Left hindlimb (tissue), 1 donor: ENCODE measurements at places on chromosomes 16 and 17.

DNA sequence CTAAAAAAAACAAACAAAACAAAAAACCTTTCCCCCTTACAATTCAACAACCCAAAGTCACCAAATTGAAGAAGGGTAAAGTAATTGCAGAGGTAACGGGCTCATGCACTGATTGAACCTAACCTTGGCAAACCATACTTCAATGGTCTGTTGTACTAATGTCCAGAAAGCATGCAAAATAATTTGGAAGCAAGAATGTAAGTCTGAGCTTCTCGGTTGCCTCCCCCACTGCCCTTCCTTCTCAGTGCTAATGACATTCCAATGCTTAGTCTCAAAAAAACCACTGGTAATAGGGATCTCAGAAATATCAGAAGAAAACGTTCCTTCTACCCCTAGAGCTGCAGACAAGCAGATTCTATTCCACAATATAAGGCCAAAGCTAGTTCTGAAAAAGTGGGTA is 15.8 kb downstream of the KRABD2 start:
- DNase-seq = no peak

GRCh38 chr16:2883458-2883908 is 468 bp downstream of the FLYWCH2 start:
- no peak for DNase-seq

DNA sequence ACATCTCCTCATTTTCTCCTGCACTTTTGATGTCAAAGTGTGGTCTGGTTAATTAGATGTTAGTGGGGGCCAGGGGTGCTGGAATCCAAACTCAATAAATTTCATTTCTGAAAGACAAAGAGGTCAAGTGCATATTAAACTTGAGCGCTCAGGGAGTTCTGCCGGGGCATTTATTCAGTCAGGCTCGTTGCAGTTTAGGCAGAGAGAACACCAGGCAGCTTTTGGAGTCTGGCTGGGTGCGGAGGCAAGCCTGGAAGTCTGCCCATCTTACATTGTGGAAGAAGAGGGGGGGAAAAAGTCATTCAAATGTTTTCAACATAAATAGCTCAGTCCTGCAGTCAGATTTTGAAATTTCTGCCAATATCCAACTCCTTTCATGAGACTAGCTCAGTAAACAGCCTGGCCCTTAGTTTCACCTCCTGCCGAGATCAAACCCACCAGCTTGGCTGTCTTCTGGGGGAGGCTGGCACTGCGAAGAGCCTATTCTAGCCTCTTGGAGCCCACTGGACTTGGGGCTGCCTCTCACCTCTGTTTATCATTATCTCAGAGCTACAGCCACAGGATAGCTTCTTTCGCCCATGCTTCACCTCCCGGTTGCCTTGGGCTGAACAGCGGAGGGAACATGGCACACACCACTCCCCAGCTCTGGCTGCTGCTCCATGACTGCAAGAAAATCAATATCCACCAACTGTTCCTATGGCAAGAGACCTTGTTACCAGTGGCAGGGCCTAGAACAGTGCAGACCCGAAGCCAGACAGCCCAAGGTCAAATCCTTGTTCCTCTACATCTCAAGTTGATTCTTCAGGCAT is 177.4 kb upstream of the CDH5 start:
- peak; percentile 64 for DNase-seq

DNA sequence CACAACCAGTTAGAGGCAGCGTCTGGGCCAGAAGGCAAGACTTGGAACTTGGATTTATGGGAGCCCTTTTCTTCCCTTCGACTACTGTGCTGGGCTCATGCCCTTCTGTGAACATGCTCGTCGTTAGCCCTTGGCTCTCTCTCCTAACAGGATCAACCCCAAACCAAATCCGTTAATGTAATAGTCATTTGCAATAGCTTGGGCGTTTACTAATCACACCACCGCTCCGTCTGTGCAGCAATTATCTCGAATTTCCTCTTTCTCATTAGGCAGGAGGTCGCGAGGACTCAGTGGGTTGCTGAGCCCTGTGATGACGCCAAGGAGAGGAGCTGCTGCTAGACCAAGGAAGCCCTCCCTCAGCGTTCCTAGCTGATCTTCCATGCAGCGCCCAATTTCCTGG is 114.7 kb downstream of the ENGASE start:
- DNase-seq = no peak

DNA sequence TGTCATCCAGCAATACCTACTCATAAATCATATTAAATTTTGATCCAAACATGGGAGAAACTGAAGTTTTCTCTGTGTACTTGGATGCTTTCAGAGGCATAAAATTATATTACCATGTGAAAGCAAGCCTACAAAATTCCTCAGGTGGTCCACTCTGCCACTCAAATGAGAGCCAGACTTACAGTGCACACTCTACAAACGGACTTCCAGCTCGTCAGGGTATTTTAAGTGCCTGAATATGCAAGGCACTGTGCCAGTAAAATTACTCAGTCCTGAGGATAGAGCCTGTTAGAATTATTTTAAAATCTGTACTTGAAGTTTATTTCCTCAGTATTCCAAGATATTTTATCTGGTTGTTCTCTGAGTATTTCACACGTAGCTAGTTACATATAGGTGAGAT is 54.5 kb downstream of the TENT4B start:
- DNase-seq = no peak

- no peak for DNase-seq
Observed at GRCh38 chr17:75111777-75112335, 2.1 kb downstream of the ARMC7 start.

DNA sequence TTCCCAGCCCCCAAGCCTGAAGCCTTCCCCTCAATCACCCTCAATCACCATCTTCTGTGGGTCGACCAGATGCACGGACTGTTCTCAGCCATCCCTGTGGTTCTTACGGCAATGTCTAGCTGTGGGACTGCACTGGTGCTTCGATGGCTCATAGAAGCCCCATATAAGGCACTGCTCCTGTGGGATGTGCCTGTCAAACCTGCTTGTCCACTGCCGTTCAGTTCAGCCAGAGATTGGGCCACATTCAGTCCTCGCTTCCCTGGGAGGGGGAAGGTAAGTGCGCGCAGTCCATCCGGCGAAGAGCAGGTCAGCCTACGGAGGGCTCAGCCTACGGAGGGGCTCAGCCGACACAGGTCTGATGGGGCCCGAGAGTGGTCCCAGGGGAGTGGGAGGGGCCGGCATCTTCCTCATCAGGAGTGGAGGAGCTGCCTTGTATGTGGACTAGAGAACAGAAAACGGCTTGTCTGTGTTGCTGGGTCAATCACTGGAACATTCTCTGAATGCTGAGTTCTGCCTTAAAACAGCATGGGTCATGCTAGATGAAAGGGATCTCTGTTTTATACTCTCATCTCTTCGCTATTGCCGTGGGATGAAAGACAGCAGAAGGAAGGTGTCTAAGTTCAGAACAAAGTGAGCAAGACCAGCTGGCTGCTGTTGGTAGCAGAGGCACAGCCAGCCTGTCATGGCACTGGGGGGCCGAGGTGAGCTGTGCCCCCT is at the start of gene CARD14:
Gene CARD14 (plus strand): TSS at position 247 of the 717 bp plus-strand sequence. CDS start 11,409 bp downstream, outside the sequence.
- no peak for DNase-seq

DNA sequence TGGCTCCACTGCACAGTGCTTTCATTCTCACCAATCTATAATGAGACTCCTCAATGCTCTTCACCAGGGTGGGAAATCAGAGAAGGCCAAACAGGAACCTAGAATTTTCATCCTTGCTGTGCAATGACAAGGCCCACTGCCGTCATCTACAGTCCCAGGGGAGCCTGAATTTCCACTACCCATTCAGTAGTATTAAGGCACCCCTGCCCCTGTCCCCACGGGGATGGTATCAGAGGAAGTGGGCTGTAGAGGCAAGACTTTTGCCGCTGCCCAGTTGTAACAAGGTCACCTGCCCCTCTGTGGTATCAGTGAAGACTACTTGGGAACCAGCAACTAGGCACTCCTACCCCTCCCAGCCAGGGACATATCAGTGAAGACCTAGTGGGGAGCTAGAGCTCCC is 104.5 kb downstream of the C16orf78 start:
- no peak for DNase-seq

DNA sequence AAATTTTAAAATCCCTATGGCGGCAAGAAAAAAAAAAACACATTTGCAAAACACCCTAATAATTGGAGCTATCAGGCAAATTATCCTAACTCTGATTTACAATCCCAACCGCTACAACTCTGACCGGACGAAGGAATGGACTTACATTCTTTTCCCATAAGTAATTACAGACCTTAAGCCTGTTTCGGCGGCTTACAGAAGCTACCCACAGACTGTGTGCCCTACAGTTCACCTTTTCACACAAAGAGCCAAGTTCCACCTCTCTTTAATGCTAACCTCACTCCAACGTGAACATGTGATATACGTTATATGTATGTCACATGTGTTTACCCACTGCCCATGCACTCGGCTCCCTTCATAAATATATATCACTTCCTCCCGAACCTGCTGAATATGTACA is 8.7 kb upstream of the MEAK7 start:
- no peak for DNase-seq

GRCh38 chr16:38941-39892 is 14.2 kb downstream of the POLR3K start:
- no peak for DNase-seq

DNA sequence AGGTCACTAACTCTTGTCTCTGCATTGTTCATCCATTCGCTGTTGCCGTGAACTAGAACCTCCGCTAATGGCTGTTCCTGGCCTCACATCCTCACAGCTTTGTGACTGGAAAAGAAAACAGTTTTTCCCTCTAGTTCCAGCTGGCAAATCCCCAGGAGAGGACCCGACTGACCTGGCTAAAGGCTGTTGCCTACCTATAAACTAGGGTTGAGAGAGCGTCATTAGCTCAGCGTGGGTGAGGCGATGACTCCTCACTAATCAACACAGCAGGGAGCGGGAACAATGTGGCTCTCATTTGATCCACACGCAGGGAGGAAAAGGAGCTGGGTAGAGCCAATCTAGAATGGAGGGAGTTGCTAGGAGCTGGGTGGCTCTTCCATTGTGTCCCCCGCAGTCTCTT is 282.1 kb upstream of the IRX5 start:
- DNase-seq = no peak

GRCh38 chr16:69293401-69293800 is 17.7 kb upstream of the VPS4A start:
- DNase-seq = no peak

GRCh38 chr16:81588326-81589081 is 143.9 kb downstream of the CMIP start:
- DNase-seq = no peak

DNA sequence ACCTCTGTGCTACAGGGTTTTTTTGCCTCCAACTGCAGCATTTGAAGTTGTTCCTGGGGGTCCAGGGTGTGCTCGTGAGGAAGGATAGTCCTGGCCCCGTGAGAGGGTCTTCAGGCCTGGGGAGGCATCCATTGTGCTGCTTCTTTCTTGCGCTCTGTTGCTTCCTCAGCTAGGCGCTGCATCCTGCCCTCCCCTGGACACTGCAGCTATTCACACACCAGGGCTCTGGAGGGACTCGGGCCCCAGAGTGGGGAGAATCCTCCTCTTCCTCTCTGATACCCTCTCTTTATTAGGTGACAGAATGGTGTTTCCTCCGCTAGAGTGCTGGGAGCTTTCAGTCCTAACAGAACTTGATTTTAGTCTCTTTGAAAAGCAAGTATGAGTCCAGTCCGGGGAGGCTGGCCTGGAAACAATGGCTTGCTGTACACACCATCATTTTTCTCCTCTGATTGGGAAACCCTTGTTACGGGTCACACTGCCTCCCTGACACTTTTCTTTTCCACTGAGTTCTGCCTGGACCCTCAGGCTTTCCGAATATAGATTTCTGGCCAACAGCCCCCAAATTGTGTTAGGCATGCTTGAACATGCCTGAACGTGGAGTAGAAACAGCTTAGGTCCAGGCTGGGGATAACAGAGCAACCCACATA is 81.4 kb upstream of the ELAC2 start:
- no peak for DNase-seq

GRCh38 chr17:1820528-1821252 is 9.0 kb downstream of the SMYD4 start:
- no peak for DNase-seq

DNA sequence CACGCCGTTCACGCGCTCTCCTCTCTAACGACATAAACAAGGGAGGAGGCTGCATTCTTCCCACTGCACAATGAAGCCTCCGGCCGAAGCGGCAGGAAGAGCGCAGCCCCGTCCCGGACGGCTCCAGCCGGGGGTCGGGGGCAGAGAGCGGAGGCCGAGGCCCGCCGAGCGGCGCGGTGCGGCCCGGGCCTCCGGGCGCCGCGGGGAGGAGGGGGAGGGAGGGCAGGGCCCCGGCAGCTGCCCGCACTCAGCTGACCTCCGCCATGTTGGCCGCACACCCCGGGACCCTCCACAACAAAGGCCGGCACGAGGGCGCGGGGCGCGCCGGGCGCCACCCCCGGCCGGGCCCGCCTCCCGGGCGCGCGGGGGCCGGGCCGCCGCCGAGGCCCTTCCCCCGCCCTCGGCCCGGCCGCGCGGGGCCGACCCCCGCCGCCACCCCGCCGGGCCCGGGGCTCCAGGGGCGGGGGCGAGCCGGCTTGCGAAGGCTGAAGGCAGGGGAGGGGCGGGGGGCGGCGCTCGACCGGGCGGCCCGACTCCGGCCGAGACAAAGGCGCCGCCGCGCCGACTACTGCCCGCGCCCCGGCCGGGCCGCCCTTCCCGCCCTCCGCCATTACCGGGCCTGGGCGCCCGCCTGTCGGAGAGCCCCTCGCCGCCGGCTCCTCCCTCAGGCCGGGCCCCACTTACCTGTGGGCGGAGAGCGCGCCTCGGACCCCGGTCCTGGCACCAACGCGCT is 527 bp downstream of the SIAH1 start:
- DNase-seq = peak; percentile 79

GRCh38 chr16:67278773-67279295 is 498 bp upstream of the PLEKHG4 start:
- DNase-seq = no peak

DNA sequence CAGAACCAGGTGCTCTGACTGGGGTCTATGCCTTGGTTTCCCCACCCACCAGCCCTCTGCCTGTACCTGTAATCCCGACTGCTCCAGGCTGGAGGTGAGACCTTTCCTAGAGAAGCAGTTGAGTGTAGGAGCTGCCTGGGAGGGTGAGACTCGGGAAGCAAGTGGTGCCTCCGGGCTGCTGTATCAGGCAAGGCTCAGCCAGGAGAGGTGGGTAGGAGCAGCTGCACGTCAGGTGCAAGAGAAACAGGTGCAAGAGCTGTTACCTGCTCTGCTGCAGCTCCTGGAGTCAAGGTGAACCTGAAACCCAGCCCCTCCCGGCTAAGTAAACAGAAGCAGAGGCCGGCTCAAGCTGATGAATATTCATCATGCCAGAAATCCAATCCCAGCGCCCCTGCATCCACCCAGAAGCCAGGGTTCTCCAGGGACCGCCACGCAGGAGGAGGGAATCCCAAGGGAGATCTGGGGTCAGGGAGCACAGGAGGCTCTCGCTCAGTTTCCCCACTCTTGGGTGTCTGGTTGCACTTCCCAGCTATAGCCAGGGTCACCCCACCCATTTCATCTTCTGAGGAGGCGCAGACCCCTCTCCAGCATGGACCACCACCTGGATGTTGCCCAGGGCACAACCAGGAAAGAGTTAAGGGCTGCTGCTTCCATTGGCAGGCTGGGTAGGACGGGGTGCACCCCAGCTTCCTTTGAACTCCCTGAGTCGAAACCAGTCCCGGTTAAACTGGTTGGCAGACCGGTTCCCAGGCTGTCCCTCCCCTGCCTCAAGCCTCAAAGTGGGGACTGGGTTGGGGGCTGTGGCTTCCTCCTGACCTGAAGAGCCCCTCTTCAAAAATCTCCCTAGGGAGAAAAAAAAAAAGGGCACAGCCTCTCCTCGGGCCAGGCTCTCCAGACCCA is at the start of gene PRR15L:
Gene PRR15L (minus strand): TSS at position 293 of the 900 bp plus-strand sequence. CDS start 4,649 bp downstream, outside the sequence.
- no peak for DNase-seq

- DNase-seq = no peak
Observed at GRCh38 chr17:81130385-81131361, 34.6 kb upstream of the PVALEF start.
